NCI-H748 treated with DMSO at 0.1 percent for 48 hours (cell line): ENCODE measurements at places on chromosomes 6 and 20.

- no peak for DNase-seq
These were observed 33.3 kb downstream of the GABRR2 start for GRCh38 chr6:89281779-89282246.

DNA sequence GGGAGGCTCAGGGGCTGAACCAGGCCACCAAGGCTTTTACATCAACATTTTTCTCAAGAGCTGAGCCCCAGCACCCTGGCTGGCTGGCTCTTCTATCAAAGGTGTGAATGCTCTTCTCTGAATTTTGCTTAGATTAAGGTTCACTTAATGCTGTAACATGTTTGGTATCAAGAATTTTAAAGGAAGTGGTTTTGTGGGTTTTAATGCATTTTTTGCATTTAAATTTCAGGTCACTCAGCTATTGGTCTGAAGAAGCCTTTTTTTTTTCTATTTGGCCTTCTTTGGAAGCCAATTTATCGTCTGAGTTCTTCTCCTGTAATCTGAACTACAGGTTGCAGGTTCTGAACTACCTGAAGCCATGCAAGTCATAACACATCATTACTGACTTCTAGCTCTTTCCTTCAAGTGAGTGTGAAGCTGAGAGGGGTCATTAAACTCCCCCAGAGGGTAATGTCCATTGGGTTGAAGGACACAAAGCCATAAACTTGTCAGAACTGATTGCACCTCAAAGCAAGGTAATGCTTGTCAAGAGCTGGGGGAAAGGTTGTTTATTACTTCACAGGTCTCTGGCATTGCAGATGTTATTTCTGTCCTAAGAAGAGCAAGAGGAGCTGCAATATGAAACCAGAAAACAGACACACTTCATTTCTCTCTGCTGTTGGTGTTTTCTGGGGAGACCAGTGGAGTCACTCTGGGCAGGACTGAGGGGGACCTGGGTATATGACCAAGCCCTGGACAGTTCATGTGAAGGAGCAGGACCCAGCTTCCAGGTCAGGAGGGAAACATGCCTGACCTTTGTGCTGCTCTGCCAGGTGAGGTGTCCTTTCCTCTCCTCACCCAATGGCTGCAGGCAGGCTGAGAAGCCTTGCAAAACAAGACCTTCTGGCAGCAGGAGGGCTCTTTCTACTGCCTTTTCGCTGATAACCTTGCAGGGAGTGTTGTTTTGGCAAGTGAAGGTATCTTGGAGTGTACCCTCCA, 26.1 kb upstream of the NEDD9 start:
- no peak for DNase-seq

DNA sequence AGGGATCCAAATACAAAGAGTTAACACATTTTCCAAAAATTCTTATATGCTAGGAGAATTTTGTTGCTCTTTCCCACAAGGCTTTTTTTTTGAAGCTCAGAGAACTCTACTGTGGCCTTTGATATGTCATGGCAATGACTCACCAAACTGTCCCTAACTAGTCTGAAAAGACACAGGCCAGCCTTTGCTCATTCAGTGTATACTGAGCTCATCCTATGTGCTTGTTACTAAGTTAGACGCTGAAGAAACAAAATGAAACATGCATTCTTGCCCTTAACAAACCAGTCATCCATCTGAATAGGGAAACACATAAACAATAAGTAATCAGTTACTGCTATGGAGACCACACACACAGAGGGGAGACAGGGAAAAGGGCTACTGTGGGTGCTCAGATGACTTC, 291.8 kb downstream of the FOXC1 start:
- no peak for DNase-seq

DNA sequence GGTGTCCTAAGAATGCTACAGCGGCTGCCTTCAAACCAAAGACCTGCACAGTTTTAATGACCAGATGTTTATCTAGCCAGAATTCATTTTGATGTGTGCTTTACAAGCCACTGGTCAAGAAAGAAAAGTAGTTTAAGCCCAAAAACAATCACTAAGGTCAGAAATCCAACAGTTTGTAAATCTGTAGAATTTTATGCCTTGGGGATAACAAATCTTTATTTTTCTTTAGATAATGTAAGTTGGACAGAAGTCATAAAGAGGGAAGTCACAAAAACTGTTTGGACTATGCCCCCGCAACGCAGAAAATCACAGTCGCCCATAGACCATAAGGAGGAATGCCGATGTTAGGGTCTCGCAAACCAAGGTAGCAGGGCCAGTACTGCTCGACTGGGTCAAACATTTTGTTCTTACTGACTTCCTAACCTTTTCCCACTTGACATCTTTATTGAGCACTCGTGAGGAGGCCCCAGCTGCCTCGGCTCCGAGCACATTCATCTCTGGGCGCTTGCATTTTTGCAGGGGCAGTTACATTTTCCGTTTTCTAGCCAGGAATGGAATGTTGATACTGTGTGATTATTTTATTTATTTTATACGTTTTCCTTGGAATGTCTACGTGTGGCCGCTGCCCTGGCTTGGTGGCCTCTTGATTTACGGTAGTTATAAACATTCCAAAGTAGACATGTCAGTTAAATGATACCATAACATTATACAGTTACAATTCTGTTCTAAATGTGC, 56.7 kb upstream of the APCDD1L start:
- no peak for DNase-seq
